ENCODE measurements at places on chromosomes 2 and 18.

GRCh38 chr2:40159333-40159732, 292.6 kb downstream of the SLC8A1 start:
- DNase-seq, result no peak

DNA sequence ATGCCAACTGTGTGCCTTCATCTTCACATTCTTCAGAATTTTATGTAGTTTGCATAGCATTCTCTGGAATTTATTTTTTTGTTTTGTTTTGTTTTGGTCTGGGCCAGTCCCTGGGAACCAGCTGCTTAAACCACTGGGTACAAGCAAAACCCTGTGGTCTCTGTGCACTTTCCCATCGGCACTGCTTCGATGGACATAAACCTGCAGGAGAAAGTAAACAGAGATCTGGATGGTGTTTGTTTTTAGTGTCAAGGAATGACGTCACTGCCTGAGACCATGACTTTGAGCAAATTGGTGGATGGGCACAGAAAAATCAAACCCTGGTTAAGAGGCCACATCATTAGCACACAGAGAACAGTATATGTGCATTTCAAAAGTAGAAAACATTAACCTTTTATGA, 64.7 kb upstream of the RASGRP3 start:
- no peak for DNase-seq

DNA sequence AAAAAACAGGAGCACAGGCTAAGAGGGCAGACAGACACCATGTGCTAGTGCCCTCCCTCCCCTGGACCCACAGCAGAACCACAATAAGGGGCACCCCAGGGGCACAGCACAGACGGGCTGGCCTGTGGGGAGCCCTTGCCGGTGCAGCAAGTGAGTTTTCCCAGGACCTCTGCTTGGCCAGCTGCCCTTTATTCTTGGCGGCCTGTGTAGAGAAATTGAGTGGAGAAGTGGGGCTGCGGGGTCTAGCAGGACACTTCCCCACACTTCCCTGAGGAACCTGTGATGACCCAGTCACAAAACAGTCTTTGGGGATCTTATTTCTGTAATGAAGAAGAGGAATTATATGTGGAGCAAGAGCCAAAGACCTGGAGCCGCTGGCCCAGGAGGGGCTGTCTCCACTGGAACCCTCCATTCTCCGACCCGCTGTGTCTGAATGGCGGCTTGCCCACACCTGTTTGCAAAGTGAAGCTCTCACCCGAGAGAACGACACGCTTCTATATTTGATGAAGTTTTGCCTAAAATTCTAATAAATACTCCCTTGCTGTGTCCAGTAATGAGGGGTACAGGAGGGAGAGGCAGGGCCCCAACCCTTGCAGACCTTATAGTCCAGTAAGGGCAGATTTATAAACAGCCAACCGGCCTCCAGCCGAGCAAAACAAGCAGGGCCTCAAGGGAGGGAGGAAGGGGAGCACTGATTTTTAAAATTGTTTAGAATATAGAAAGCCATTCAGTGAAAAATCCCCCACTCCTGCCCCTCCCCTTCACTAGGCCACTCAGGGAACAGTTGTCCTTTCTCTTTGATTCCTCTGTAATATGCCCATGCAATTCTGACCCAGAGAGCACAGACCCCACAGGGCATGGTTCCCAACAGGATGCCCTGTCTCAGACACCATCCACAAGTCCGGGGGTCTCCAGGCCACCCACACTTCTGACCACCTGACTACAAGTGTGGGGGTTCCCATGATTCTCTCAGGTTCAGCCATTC, 44.7 kb upstream of the SNED1 start:
- DNase-seq, result no peak

- no peak for DNase-seq
Measured at GRCh38 chr2:31089645-31090044, 48.6 kb downstream of the GALNT14 start.

DNA sequence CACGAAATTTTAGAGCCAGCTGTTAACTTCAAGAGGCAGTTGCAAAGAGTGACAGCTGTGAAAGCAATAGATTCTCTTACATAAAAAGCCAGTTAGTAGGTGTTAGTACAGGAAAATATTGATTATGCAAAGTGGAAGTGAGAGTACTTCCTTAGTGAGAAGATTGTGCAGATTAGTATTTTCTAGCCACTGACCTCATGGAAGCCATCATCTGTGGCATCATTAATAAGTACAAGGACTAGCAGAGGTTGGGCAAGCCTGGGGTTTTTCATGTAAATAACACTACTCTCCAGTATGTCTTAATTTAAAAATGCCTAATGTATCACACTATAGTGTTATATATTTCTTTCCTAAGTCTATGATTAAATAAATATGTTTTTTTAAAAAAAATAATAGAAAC, 166.2 kb upstream of the DTNA start:
- no peak for DNase-seq

DNA sequence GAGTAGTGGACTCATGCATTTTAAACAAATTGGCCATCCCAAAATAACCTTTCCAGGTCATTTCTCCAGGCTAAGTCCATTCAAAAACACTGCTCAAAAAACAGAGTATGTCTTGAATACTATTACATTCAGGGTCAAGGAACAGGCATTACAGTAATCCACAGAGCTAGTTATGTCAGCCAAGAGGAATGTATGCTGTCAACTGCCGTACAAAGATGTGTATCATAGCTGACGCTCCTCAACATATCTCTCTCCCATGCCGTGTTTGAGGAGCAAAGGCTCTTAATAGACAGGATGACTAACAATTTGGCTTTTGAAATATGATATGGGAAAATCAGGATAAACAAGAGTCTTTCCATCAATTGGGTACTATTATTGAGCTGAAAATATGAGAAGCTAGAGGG, 68.8 kb upstream of the KCTD1 start:
- DNase-seq, result peak; percentile 64

DNA sequence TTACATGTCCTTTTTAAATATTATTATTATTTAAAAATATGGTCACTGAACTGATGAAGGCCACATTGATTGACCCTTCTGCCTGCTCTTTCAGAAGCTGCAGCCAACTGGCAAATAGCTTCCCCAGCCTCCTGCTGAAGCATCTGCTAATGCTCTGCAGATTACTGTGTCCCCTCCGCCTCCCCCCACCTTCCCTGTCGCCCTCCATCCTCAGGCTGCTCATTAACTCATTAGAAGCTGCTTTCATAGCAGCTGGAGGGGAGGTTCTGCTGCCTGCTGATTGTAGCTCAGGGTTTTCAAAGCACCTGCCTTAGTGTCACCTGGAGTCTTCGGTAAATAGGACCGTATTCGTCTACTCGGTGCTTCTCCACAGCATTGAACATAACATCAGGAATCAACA, 24.8 kb upstream of the LMAN1 start:
- DNase-seq, result no peak

- DNase-seq, result no peak
Measured at GRCh38 chr2:28461056-28461455, 34.8 kb upstream of the PLB1 start.

GRCh38 chr2:19897623-19898245, 4.0 kb downstream of the TTC32 start:
- DNase-seq, result no peak

DNA sequence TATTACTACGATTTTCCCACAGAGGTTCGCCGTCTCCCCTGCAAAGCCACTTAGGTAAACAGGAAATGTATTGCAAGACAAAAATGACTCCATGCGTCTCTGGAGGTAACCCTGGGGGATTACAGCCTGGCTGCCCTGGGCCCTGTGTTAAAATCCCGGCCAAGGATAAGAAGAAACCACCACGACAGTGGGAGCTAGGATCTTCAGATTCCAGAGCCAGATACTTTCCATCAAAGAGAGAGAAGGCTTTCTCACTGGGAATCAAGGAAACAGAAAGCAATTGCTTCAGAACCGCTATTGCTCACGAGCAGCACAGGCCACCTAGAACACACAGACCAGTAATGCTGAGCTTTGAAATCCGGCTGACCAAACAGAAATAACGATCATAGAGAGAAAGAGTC, 97.9 kb upstream of the ZNF516 start:
- DNase-seq, result no peak

DNA sequence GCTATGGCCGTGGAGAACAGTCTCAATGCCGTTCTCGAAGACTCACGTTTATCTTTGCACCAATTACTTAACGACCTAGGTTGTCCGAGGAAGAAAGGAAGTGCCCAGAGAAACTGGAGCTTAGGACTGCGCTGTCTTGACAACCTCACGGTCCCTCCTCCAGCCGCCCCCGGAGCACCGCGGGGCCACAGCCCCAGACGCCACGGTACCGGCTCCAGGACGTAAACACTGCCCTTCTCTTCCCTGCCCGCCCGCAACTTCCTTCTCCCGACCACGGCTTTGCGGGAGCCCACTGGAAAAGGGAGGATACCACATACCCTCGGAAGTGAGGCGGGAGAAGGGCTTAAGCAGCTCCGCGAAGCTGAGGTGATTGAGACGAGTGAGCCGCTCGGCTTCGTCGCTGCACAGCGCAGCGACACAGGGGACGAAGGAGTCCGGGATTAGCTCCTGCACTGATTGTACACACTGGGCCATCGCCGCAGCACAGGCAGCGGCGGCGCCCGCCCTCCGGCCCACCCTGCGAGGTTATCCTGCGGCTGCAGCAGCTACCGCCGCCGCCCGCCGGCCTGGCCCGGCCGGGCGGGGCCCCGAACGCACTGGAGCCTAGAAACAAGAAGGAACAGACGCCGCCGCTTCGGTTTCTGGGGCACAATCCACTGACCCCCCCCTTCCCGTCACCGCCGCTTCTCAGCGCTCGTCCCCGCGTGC, 483 bp downstream of the TRAPPC8 start:
- DNase-seq, result no peak

DNA sequence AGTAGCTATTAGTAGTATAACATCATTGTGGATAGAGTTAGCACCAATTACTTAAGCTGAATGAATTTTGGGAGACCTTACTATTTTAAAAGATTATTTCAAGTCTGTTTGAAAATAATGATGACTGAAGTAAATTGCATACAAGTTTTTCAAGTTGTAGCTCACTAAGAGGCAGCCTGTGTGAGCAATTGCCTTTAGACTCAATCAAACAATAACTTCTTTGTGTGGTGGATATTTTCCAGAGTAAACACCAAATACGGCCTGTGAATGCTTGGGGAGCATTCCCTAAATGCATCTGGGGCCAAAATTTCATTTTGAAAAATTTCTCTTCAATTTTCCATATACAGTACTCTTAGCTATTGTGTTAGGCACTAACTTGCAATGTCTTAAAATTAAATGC, 7.9 kb downstream of the SERPINB12 start:
- DNase-seq, result no peak

DNA sequence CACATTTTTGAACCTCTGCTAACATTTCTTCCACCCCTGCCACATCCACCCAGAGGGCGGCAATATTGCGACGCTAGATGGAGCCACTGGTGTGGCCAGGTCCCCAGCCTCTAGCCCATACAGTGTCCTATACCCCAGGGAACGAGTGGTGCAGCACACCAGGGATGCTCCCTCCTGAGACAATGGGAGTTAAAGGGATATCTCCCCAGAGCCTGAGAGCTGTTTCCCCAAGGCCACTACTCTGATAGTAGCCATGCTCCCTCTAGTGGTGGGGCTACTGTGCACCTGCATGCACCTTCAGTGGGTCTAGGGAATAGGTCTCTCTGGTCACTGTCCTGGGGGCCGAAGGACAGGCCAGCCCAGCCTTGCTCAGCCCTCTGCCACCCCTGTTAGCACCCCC, 336.4 kb upstream of the FSHR start:
- DNase-seq, result no peak

DNA sequence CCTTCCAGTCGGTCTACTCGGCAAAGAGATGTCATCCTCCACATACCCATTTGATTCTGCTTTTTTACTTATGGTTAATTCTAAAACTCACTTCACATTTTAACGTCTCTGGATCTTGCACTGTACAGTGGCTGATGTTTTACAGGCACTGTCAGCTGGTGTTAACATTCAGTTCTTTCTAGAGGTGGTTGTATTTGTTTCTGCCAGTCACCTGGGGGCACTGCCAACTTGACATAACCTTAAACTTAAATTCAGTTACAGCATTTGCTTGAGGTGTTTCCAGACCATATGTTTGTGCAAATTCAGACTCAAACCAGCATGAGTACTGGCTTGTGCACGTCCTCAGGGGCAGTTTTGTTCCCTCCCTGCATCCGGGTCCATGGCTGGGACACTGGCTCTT, 5.3 kb upstream of the TMEM185B start:
- no peak for DNase-seq

DNA sequence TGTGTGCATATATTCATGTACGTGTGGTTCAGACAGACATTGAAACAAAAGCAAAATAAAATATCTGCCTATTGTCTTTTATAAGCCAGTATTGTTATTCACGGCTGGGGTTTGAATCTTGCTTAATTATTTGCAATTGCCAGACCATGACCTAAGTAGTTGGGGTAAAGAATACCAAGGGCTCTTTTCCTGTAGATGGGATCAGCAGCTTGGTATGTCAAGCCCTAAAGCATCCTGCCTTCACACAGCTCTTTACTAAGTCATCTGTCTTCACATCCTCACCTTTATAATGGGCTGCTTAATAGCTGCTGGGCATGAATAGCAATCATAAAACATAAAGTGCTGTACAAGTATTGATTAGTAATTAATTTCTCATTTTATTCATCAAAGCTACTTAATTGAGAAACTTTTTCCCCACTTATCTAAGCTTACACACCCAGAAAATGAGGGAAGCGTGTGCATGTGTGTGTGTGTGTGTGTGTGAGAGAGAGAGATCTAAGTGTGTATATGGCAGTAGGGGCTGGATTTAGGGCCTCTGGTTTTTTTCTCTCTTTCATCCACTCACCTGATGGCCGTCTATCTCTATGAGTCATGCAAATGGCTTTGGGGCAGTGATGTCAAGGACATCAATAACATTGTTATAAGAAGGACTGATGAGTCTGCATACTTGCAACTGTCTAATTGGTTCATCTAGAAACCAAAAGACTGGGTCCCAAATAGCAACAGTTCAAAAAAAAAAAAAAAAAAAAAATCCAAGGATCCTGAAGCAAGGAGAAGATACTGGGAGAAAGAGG, 244.1 kb upstream of the TNP1 start:
- peak; percentile 49 for DNase-seq

GRCh38 chr2:29420999-29421782, 306.0 kb downstream of the CLIP4 start:
- peak; percentile 18 for DNase-seq

DNA sequence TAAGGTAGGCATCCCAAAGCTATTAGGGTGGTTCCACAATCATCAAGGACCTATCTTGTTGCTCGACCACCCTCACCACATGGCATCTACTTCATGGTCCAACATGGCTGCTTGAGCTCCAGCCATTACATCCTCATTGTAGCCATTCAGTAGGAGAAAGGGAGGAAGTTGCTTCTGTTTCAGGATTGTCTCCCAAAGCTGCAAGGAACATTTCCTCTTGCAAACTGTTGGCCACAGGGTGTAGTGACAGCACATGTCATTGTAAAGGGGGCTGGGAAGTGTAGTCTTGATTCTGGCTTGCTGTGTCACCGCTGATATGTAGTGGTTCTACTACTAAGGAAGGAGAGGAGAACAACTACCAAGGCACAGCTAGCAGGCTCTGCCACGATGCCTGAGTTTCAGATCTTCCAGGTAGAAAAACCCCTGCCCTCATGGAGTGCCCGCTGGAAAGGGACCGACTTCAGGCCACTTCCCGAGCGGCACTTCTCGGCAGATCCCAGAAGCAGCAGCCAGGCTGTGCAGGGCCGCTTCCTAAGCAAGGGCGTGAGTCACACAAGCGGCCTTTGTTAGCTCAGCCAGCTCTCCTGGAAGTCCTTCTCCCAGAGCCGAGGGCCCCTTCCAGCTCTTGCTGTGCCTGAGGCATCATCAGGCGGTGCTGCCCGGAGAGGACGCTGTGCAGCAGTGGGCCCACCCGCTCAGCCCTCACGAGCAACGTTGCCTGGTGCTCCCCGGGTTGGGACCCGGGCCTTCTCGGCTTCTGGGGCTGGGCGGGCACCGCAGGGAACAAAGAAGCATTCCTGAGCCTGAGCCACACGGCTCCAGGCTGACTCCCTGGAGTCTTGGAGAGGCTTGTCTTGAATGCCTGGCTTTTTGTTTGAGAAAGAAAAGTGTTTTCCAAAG, 58.2 kb downstream of the HS6ST1 start:
- peak; percentile 17 for DNase-seq
